ENCODE measurements at places on chromosomes 3 and 15. TPM values are rescaled to one million over a fixed set of nuclear protein-coding genes. Genes with fewer than 3 reads are reported as not detected.

- DNase-seq: no peak
These were observed 32.9 kb downstream of the ZNF621 start for GRCh38 chr3:40557575-40558161.

GRCh38 chr15:81049835-81050234, 49.1 kb downstream of the TLNRD1 start:
- DNase-seq: no peak

DNA sequence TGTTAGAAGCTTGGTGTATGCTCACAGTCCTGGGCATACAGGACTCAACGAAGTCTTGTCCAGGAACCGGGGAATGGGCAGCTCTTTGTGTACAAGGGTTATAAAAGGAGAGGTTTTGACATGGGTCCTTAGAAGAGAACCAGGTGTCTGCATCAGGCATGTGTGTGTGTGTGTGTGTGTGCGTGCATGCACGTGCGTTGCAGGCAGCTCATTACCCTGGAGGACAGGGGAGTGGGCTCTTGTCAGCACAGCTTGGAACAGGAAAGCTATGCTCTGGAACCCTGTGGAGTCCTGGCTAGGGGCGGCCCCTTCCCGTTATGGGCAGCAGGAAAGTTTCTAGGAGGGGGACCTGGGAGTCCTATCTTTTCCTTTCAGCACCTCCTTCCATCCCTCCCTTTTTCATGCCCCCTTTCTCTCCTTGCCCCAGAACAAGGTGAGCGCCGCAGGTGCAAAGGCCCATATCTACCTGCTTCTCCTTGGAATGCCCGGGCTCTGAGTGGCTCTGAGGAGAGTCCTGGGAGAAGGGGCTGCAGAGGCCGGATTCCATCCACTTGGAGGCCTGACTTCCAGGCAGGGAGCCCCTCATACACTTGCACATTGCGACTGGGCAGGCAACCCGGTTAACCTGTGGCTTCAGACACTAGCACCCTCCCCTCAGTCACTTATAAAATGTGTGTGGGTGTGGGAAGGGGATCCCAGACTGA, 33.9 kb upstream of the LCTL start:
- no peak for DNase-seq

DNA sequence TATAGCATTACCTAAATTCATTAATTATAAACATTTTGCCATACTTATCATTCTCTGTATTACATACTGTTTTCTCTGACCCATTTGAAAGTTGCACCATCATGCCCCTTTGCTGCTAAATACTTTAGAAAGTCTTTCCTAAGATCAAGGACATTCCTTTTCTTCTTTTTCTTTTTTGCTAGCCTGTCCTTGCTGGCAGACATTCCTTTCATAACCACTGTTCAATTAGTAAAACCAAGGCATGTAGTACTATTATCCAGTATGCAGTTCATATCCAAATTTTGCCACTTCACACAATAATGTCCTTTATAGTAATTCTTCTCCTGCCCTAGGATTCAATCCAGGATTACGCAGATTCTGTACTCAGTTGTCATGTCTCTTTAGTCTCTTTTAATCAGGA, 321.0 kb upstream of the C2CD4B start:
- no peak for DNase-seq

The CHRNA5 gene
- total RNA-seq: 4.2 TPM

GRCh38 chr3:109073116-109073515, 44.8 kb downstream of the MORC1 start:
- no peak for DNase-seq

DNA sequence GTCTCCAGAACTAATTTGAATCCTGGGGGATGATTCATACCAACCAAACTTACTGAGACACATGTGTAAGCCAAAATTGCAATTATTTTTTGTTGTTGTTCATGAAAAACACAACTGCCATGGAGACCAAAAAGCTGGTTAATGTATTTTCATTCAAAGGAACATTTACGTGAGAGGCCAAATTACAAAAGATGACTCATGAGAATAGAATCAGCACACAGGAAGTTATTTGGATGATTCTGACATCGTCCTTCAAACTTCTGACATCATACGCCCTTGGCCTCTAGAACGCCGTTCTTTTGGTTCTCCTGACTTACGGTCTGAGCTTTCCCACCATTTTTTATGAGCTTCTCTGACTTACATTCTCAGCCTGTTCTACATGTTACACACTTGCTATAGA, 3.0 kb upstream of the ZNF280D start:
- no peak for DNase-seq

DNA sequence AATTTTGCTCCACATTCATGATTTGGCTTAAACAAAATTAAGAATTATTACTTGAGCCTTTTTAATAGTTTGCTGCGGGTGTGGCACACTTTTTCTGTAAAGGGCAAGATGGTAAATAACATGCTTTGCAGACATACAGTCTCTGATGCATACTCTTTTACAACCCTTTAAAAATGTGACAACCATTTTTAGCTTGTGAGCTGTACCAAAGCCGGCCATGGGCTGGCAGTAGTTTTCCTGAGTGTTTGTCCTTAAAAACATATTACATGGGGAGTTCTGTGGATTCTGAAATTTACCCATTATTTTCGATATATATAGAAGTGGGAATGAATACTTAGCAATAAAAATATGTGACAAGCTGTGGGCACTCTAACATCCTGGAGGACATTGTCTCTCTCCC, 163.4 kb downstream of the FNDC3B start:
- DNase-seq: no peak
